IPS-NIHi11 (cell line): ENCODE measurements at places on chromosomes 11 and 22.
A peak's percentile ranks its signal among the peaks of the same experiment; 100 is the strongest.

- no peak for DNase-seq
These were observed 20.4 kb upstream of the UPB1 start for GRCh38 chr22:24474649-24475255.

DNA sequence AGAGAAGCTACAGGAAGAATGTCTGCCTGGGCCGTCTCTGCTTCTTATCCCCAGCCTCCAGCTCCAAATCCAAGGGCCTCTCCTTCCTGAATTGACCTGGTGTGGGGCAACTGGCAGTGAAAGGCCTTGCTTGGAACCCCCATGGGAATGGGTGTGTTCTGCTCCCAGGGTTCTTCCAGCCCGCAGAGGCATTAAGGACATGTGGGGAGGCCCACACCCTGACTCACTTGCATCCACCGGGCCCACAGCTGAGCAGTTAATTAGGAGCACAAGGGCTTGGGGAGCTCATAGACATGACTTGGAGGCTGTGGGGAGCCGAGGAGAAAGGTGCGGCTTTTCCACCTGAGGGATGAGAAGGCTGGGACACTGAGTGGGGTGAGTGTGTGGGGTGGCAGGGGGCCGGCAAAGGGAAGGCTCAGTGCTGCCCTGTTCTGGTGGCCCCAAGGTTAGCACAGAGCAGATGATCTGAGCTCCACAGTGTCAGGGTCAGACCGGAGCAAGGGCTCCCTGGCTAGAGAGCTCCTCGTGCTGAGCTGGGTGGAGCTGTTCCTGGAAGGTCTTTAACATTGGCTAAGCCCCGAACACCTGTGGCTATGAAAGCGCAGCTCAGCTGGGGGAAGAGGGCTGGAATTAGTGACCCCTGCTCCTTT is 64.5 kb upstream of the NECTIN1 start:
- peak; percentile 42 for DNase-seq

GRCh38 chr22:46684706-46685105 is 53.3 kb downstream of the CERK start:
- no peak for DNase-seq

DNA sequence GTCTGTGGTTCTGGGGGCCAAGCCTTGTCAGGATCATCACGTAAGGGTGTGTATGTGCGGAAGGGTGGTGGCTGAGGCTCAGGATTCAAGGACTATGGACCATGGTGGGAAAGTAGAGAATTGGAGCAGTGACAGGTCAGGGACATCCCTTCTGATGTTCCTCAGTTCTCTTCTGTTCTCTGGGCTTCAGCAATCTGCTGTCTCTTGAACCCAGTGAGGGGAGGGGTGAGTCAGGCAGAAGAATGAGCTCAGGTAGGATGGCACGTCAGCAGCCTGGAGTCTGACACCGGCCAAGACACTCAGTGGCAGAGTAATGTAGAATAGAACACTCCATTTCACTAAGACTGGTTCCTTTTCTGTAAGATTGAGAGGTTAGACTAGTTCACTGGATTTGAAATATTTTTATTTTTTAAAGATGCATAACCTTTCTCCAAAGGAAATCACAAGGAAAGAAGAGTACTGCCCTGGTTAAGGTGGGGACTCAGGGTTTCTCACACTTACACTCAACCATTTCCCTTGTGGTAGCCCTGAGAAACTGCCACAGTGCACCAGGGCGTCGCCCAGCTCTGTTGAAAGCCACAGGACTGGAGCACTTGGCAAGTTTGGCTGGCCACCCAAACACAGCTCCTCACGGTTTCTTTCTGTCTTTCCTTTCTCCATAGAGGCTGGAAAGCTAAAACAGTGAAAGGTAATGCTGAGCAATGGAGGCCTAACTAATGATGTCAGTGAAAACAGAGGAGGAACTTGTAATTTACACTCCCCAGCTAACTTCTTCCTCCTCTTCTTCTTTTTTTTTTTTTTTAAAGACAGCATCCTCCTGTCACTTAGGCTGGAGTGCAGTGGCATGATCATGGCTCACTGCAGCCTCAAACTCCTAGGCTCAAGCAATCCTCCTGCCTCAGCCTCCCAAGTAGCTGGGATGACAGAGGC is 23.1 kb upstream of the MICAL2 start:
- DNase-seq = no peak

- DNase-seq = no peak
These were observed 84.8 kb downstream of the PPP6R3 start for GRCh38 chr11:68545347-68545746.

- no peak for DNase-seq
These were observed 4.8 kb downstream of the GRAMD1B start for GRCh38 chr11:123434911-123435310.

DNA sequence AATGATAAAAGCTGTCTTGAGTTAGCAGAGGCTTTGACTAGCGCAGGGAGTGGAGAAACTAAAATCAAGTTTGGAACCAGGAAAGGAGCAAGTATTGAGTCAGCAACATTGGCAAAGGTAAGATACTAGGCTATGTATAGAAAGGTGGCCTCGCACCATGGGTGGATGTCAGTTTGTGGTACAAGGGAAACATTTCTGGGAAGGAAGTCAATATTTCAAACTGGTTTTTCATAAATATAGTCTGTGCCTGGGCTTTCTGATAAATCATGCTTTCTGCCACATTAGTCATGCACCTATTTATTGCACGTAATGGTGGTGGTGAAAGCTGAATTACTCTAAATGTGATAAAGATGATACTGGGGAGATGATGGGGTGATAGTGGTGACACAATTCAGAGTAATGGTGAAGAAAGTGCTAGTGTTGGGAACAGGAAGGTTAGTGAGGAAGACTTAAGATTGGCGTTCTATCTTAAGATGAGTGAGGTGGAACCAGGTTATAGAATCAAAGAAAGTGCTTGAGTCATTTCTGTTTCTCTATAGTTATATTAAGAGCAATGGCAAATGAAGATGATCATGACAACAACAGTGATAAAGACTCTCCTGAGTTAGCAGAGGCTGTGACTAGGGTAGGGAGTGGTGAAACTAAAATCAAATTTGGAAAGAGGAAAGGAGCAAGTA is 729.0 kb downstream of the FAM181B start:
- no peak for DNase-seq

DNA sequence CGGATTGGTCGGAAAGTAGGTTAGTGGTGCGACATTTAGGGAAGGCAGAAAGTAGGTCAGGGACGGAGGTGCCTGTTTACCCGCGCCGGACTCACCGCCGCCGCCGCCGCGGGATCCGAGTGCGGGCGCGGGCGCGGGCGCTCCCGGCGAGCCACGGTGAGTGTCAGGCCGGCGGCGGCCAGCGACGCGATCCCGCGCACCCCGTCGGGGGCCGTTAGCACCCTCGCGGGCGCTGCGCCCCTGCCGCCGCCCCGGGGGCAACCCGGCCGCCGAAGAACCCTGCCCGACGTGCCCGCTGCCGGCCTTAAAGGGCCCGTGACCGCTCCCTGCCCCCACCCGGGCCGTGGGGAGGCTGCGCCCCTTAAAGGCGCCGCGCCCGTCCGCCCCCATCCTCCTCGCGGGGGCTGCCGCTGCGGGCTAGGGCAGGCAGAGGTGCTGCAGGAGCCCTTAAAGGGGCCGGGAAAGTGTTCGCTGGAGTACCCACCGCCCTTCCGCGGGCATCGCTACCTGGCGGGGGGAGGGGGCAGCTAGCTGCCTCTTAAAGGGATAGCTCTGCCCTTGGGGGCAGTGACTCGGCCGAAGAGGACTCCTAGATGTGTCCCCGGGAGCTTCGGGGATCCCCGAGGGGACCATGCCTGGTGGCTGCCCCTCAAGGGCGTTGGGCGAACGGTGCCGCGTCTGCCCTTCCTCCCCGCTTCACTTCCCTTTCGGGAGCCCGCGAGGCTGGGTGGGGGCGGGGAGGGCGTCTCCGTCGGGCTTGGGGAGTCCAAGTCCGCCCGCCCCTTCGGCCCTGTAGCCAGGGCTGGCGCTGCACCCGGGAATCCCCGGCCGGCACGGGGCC is at the start of gene BMAL1:
Gene BMAL1, plus strand, starts transcription at position 23 of the 841 bp plus-strand sequence. CDS start 76,519 bp downstream, outside the sequence.
- DNase-seq = peak; percentile 37

GRCh38 chr11:119236490-119236889 is 30.4 kb downstream of the CBL start:
- no peak for DNase-seq

- DNase-seq = no peak
These were observed 600.1 kb upstream of the KIRREL3 start for GRCh38 chr11:127600674-127601073.

- no peak for DNase-seq
These were observed 21.9 kb downstream of the ATG16L2 start for GRCh38 chr11:72836111-72836510.

DNA sequence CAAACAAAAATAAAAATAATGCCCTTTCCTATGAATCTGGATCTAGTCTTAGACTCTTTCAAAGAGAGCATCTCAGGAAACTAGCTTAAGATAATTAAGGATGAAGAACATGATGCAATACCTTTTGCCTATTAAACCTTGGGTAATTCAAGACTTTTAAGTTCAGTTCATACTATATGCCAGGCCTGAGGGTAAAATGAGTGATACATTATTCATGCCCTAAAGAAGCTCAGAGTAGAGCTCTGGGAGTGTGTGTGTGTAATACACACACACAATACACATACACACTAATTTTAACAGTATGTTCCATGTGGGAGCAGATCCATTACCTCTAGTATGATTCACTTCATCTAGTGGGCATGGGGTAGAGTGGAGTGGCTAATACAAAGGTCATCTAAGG is 651.4 kb upstream of the CHORDC1 start:
- no peak for DNase-seq

- no peak for DNase-seq
These were observed 193.1 kb downstream of the IGLL1 start for GRCh38 chr22:23386822-23387580.

GRCh38 chr11:61787928-61788491 is 4.4 kb downstream of the TMEM258 start:
- peak; percentile 72 for DNase-seq

DNA sequence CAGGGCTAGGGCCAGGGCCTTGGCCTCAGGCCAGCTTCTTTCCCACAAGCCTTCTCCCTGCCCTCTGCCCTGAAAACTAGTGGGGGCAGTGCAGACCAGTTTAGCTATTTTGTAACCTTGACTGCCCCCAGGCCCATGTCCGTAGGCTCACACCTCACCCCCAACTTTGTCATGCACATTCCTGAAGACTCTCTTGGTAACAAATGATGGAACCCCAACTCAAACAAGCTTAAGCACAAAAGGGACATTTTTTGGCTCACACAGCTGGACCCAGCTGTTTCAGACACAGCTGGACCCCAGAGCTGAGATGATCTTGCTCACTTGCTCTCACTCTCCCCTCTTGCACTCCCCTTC is 46.6 kb downstream of the KCNQ1OT1 start:
- no peak for DNase-seq

DNA sequence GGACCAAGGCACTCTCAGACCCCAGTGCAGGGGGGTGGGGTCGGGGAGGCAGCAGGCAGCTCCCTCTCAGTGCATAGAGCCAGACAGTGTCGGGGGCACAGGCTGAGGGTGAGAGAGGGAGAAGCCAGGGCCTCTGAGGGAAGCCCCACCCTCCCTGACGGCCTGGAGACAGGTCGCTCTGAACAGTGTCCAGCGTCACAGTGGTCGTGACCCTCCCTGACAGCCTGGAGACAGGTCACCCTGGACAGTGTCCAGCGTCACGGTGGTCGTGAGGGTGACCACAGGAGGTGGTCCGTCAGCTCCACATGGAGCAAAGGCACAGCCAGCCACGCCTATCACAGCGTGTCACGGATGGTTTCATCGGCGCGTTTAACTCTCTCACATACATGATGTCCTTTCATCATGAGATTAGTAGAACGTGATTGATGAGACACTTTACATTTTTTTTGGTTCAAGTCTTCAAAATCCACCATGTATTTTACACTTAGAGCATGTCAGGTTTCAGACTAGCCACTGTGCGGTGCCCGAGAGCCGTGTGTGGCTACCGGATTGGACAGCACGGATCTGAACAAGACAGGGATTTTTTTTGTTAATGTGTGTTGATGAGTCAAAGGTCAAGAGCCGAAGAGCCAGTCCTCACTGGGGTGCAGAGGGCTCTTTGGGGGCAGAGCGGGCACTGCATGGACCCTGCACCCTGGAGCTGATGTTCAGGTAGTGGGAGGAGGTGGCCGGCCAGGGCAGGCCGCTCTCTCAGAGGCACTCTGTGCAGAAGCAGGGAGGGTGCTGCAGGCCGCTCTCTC is 23.9 kb upstream of the PANX2 start:
- DNase-seq = no peak

- no peak for DNase-seq
These were observed 40.9 kb downstream of the TCF20 start for GRCh38 chr22:42229455-42230149.

- DNase-seq = no peak
These were observed 52.4 kb upstream of the CDON start for GRCh38 chr11:126115127-126115495.

DNA sequence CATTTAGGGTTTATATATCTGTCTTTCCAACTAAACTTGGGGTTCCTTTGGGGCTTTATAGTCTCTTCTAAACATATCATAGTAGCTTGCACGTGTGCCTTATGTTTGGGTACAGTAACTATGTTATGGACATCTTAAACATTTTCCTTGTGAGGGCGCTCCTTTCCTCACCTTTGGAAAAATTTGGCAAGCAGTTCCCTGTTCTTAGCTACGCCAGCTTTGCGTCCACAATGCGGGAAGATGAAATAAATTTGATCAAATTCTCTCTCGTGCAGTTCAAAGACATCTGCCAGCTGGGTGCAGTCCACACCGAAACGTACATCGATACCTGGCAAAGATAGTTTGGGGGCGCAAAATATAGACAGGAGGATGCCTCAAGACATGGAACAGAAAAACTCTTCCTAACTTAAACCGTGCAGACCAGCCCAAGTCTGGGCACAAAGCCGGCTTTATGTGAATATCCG is 548 bp downstream of the FDXACB1 start:
- no peak for DNase-seq

GRCh38 chr11:95108159-95108611 is 18.5 kb downstream of the ENDOD1 start:
- peak; percentile 36 for DNase-seq

DNA sequence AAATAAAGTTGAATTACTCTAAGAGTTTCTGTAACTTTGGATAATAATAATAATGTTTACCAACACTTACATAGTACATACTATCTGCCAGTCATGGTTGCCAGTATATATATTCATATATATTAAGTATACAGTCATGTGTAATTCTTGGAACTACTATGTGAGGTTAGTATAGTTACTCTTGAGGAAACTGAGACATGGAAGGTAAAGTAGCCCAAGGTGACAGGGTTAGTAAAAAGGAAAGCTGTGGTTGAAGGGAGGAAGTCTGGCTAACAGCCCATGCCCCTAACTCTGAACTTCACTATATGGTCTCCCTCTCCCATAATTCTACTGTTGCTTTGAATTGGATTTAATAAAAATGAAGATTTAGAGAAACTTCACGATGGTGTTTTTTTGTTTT is 24.9 kb downstream of the FDX1 start:
- no peak for DNase-seq

DNA sequence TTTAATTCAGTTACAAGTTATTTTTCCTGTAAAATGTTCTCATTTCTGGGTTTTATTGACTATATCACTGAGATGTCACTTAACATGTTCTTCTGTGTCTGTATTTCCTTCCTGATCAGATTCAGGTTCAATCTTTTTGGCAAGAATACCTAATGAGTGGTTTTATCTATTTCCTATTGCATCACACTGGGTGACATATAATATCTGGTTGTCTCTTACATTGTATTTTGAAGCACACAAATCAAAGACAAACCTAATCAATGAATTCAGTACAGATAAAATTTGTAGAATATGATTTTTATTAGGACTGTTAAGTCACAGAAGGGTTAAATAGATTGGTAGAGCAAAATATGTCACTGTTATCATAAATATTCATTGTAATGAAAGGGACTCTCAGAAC is 60.4 kb downstream of the BCL2L13 start:
- no peak for DNase-seq
